ENCODE measurements at places on chromosomes 1 and 21.

DNA sequence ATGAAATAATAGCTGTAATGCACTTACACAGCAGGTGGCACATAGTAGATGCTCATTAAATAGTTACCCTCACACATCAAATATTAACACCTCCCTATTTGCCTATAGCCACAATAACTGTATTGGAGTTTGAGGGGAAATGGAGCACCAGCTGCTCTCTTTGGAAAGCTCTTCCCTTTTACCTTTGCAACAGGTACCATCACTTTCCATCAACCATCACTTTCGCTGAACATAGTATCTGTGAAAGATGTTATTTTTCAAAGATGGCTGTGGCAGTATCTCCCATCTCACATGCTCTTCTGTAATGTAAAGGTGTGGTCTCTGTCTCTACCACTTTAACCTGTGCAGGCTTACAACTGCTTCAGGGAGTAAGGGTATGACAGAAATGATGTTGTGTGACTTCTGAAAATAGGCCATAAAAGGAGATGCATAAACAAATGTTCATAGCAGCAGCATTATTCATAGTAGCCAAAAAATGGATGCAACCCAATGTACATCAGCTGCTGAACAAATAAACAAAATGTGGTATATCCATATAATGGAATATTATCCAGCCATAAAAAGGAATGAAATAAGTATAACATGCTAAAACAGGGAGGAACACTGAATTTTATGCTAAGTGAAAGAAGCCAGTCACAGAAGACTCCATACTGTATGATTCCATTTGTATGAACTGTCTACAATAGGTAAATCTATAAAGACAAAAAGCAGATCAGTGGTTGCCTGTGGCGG, 288.3 kb downstream of the AKT3 start:
- DNase-seq = no peak

DNA sequence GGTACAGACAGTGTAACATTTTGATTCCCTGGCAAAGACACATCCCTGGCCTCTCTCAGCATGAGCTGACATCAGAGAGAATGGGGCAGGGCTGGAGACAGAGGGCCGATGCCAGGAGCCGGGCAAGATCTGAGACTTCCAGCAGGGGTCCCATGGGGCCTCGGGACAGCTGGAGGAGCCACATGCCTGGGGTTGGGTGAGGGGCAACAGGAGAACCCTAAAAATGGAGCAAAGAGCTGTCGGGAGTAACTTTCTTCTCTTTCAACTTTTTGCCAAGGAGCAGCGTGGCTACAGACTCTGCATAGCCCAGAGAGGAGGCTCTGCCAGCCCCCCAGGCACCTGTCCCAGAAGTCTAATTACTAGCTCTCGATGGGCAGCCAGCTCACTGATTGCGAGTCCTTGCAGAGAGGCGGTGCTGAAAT, 130.8 kb downstream of the LACTBL1 start:
- DNase-seq = no peak

DNA sequence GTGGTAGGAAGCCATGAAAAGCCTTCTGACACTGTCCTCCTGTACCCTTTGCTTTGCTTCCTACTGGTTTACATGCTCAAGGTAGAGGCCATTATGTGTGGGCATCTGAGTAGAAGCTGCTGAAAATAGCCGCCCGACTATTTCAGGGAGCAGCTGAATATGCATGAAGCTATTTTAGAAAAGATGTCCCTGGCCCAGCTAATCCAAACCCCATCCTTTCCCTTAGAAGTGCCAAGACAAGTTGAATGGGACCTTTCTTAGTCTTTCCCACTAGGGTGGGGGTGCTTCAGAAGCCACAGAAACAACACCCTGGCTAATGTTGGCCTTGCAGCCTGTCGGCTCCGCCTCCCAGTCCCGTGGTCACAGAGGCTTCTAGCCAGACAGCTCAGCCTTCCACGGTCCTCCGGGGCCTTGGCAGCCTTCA, 205.1 kb upstream of the EDN2 start:
- no peak for DNase-seq

- DNase-seq = no peak
These were observed 50.0 kb upstream of the DMRTB1 start for GRCh38 chr1:53409233-53409632.

DNA sequence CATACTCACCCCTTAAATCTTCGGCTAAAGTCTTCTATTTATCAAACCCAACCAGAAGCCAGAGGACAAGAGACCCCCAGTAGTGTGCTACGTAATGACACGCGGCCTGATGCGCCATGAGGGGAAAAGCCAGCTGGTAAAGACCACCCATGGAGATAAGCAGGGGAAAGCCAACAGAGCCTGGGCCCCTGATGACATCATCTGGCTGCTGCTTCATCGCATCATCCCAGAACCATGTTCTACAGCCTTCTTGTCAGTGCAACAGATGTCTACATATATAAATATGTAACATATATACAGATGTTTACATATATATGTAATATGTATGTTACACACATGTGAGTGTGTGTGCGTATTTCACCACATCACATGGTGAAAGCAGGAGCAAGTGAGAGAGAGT, 81.7 kb upstream of the VANGL1 start:
- DNase-seq = no peak

- DNase-seq = peak; percentile 69
These were observed 1.2 kb downstream of the FAM167B start for GRCh38 chr1:32247983-32248889.

GRCh38 chr1:202131956-202132821, 9.5 kb downstream of the GPR37L1 start:
- no peak for DNase-seq

DNA sequence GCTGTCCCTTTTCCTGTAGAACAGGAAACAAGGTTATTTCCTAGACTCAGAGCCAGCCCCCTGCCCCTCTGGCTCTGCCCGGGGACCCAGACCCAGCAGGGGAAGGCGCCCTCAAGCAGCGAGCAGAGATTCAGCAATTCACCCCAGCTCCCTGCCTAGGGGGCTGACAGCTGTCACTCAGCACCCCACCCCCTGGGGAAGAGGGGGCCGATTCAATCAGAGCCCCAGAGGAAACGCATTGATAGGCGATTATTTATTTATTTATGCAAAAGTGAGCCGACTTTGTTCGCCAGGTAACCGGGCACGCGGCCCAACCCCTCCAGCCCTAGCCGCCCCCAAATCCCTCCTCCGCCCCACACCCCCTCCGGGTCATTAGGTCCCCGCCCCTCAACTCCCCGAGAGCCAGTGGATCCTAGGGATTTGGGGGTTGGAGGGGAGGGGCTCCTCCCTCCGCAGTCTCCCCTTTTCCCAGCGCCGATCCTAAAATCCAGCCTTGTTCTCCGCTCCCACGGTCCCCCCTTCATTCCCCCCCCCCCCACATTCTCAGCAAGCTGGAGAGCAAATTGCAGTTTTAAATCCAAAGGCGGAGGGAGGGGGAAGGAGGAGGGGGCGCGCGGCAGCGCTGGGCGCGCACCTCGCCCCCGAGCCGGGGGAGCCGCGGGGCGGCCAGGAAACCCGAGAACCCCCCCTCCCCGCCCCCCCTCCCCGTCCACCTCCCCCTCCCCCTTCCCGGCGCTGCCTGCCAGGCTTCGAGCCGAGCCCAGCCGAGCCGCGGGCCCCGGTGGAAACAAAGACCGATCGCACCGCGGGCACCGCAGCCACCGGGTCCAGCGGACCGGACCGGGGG, 1.3 kb downstream of the AHDC1 start:
- no peak for DNase-seq

GRCh38 chr21:41638201-41638790, 128.6 kb downstream of the RIPK4 start:
- DNase-seq = no peak

DNA sequence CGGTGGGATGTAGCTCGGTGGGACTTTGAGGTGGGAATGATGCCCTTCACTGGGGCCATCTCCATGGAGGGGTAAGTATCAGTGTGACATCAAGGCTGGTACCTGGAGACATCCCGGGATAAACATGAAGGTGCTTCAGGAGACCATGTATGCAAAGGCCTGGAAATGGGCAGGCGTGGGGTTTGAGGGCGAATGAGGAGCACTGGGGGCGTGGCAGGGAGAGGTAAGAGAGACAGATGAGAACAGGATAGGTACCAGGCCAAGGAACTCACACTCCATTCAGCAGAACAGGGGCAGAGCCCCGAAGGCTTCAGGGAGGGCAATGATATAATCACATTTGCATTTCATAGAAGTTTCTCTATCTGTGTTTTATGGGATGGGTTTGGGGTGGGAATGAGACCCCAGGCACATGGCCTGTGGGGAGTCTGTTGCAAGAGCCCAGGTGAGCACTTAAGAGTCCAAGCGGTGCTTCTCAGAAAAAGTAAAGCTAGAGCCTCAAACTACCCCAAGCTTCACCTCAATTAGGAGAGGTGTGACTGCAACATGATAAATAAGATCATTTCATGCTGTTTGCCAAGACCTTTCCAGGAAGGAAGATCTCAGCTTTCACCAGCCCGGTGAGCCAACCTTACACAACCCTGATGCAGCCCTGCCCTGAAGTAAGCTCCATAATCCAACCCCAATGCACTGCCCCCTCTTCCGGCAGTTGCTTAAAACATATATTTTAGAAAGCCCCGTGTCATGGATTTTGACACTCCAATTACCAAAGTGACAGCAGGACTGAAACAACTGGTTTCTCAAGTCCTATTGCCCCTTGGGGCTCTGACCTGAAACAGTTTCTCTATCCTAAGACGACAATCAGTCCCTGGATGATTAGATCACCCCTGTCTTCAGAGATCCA, 7.4 kb downstream of the S100A9 start:
- DNase-seq = no peak

Measured in stimulated activated CD4-positive, alpha-beta T cell treated with anti-CD3 and anti-CD28 coated beads, Interleukin-15, amount 100 ng/mL, for 48 hours (primary cell).